NCI-H2081 treated with DMSO at 0.1 percent for 48 hours (cell line): ENCODE measurements at places on chromosomes 11 and 22.

DNA sequence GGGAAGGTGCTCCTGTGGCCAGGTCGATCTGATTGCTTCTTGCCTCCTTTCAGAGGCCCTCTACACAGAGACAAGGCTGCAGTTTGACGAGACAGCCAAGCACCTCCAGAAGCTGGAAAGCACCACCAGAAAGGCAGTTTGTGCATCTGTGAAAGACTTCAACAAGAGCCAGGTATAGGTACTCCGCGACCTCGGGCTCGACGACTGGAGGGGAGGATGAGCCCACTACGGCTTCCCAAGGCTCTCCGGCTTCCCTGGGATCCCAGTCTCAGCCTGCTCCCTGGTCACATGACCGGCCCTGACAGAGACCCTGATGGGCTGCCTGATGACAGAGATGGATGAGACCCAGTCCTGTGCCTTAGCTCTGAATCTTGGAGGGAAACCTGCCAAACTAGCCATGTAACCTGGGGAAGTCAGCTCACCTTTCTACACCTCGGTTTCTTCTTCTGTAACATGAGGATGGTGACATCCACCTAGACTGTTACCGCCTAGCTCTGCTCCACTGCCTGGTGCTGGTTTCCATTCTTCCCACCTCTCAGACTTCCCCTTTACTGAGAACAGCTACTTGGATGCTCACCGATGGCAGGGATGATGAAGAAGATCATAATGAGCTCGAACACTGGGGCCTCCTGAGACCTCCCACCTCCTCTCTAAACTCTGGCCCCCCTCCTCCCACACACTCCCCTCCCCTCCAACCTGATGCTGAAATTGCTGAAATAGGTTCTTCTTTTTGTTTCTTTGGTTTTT lies 8.9 kb downstream of the RIBC2 start:
- DNase-seq = no peak

DNA sequence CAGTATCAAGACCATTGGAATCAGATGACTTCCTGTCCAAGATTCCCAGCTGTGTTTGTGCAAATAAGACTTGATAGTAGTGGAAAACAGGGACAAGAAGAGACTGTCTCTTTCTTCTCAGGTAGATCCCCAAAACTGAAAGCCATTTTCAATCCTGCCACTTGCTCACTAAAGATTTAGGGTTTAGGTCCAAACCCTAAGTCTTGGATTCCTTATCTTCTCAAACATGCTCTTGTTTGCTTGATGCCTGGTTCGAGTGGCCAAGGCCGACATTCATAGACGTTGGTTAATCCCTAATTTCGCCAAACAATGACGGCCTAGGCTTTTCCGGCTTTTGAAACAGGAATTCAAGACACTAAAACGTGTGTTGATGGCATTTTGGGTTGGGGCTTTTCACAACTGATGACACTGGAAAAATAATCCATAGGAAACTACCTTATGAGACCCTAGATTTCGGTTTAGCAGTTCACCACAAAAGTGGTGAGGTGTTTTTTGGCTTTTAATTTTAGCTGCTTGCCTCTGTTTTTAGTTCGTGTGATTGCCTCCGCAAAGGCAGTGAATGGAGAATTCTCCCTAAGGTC lies 1.0 kb upstream of the GTPBP1 start:
- no peak for DNase-seq

- no peak for DNase-seq
These were observed 2.8 kb upstream of the KDELR3 start for GRCh38 chr22:38464992-38465672.

DNA sequence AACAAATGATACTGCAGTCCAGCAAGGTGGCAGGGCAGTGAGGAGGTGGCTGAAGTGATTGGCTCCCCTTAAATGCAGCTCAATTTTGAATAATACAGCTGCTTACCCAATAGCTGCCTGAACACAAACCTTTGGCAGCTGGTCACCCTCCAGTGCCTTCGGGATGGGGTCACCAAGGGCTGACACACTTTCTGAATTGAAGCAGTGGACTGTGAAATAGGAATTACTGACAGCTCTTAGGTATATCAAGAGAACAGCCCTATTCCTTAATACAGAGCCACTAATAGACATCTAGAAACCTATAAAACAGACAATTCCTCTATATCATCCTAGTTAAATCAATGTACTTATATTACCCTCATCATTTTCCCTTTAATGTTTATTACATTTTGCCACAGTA lies 474.2 kb upstream of the KIRREL3 start:
- no peak for DNase-seq

DNA sequence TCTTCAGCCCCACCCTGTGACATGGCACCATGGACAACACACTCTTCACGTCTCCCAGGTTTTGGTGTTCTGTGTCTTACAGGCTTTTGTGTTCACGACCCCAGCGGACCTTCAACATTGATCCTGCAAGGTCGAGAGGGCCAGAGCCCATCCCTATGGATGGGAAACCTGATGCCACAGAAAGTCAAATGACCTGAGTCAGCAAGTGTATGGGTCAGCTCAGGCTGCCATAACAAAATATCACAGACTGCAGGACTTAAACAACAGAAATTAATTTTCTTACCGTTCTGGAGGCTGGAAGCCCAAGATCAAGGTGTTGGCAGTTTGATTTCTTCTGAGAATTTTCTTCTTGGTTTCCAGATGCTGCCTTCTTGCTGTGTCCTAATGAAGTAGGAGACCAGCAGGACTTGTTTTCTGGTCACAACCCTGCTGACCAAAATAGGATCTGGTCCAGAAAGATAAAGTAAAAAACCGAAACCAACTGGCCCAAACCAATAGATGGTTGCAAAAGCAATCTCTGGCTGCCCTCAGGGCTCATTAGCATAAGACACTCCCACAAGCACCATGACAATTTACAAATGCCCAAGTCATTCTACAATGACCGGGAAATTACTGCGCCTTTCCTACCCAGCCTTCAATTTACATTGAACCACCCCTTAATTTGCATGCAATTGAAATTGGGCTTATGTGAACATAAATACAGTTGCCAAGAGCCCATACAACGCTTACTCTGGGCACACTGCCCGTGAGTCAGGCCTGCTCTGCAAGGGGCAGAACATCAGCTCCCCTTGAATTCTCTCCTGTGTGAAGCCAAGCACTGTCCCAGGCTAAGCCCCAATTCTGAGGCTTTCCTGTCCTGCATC lies 113.9 kb downstream of the RPS6KA4 start:
- no peak for DNase-seq

DNA sequence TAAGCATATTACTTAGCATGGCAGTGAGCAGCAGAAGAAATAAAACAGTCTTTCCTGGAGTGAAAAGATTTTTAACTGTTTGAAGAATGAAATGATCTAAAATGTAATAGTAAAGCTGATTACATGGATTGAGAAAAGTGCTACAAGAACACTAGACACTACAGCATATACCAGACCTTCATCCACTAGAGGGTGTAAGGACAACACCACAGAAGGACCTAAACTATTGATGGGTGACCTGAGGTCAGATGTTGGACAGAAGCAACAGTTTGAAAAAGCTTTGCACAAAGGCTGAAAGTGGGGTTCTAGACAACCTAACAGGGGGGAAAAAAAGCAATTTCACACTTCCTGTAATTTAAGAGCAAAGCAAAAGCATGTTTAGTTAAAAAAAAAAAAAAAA lies 97.7 kb downstream of the RBFOX2 start:
- no peak for DNase-seq

- DNase-seq = no peak
These were observed at the start of gene ALDH3B2 for GRCh38 chr11:67674442-67674871. TSS of gene ALDH3B2 (minus strand) at chr11:67674623. CDS start at chr11:67666935, 7,688 bp downstream.

GRCh38 chr22:28043266-28043665 lies 124.2 kb upstream of the PITPNB start:
- no peak for DNase-seq

GRCh38 chr22:41600976-41601375 lies 11.3 kb upstream of the PMM1 start:
- DNase-seq = no peak

GRCh38 chr22:22210375-22210774 lies 34.2 kb upstream of the VPREB1 start:
- DNase-seq = no peak

GRCh38 chr22:19795617-19796008 lies 35.0 kb downstream of the TBX1 start:
- no peak for DNase-seq

- DNase-seq = no peak
These were observed 102.8 kb downstream of the EXT2 start for GRCh38 chr11:44198146-44198724.

- no peak for DNase-seq
These were observed 4.7 kb downstream of the DGCR8 start for GRCh38 chr22:20084547-20085413.

DNA sequence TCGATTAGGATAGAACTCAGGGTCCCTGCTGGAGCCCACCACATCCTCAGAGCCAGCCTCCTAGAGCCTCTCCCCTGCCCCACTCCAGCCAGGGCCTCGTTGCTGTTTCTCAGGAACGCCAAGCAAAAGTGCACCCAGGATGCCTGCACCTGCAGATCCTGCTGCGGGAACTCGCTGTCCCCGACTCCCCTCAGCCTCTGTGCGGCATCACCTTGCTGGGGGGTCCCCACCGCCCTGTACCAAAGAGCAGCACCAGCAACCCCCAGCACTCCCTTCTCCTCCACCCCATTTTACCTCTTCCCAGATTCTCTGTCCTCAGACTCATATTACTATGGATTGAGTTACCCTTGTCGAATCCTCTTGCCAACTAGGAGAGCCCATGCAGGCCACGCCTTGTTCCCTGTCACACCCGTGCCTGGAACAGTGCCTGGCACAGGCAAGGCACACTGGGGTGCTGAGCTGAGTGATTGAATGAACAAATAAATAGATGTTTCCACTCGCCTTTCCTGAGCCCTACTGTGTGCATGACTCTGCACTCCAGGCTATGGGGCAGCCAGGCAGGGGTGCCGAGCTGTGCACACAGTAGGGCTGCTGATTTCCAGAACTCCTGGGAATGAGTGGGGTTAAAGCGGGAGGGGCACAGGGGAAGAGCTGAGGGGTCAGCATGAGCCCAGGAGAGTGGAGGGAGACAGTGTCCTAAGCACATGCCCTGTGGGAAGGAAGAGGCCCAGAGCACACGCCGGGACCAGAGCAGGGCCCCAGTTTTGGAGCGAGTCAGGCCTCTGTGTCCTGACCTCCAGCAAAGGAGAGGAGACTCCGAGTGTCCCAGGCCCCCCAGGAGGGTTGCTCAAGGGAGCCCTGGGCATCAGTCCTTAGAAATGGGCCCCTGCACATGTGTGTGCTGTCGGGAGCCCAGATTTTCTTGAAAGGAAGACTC lies 44.3 kb downstream of the LINC01488 start:
- DNase-seq = no peak

GRCh38 chr11:60130496-60130895 lies 42.0 kb downstream of the MS4A2 start:
- no peak for DNase-seq

GRCh38 chr11:120815319-120816100 lies 208.4 kb upstream of the TBCEL start:
- DNase-seq = no peak

- DNase-seq = no peak
These were observed 16.5 kb downstream of the USP35 start for GRCh38 chr11:78205256-78205655.

GRCh38 chr11:68200639-68201038 lies 12.5 kb downstream of the KMT5B start:
- DNase-seq = no peak

- DNase-seq = no peak
These were observed 222.5 kb downstream of the MN1 start for GRCh38 chr22:27578937-27579617.

GRCh38 chr11:28077521-28077920 lies 30.4 kb downstream of the KIF18A start:
- DNase-seq = peak; percentile 44

- no peak for DNase-seq
These were observed 129.5 kb downstream of the MAML2 start for GRCh38 chr11:96213500-96213899.

DNA sequence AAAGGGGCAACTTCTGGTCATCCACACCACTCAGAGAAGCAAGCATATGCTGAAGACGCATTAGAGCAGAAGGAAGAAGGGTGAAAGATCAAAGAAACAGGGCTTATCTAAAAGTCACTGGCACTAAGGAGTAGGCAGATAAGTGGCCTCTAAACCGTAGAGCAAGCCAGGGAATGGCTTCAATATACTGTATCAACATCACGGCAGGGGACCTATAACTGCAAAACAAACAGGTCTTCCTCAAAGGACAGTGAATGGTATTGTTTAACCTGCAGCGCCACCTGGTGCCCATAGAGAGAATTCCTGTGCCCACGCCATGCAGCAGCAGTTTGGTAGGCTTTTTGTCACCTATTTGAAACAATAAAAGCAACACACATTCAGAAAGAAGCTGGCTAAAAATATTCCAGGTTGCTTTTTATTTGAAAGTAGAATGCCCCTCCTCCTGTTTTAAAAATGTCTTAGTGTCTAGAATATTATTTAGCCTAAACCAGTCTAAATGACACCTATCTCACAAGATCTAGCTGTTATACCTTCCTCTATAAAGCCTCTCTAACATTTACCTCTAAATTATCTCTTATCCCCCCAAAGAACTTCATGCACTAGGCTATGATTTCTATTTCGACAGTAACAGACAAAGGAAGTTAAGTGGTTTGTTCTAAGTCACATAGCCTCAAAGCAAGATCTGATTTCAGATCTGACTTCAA lies 21.8 kb downstream of the SNX19 start:
- peak; percentile 82 for DNase-seq

GRCh38 chr11:61922539-61922938 lies 5.2 kb upstream of the RAB3IL1 start:
- DNase-seq = no peak

- no peak for DNase-seq
These were observed 42.5 kb downstream of the GALNT18 start for GRCh38 chr11:11579012-11579988.

DNA sequence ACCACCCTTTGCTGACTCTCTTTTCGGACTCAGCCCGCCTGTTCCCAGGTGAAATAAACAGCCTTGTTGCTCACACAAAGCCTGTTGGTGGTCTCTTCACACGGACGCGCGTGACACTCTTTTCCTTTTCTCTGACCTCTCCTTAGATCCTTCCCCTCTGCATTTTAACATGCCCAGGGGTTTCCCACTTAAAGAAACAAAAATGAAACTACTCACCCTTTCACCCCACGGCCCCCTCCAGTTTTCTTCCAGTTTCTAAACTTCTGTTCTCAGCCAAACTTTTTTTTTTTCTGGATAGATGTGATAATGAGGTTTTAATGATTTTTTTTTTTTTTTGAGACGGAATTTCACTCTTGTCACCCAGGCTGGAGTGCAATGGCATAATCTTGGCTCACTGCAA lies 32.8 kb upstream of the NUP50 start:
- no peak for DNase-seq

GRCh38 chr11:46352063-46352841 lies 5.0 kb downstream of the DGKZ start:
- no peak for DNase-seq

GRCh38 chr11:126830216-126830806 lies 170.3 kb downstream of the KIRREL3 start:
- DNase-seq = no peak
